ENCODE measurements at places on chromosomes 1 and 21.

DNA sequence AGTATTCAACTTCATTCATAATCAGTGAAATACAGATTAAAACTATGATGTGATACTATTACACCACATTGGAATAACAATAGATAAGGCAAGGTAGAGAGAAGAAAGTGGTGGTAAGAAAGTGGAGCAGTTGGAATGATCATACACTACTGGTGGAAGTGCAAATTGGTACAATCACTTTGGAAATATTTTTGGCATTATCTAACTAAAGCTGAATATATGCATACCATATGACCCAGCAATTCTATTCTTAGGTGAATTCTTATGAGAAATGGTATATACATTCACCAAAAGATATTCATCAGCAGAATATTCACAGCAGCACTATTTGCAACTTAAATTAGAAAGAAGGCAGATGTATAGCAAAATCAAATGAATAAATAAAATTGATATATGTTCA, 21.4 kb upstream of the PTPRC start:
- DNase-seq, result no peak

DNA sequence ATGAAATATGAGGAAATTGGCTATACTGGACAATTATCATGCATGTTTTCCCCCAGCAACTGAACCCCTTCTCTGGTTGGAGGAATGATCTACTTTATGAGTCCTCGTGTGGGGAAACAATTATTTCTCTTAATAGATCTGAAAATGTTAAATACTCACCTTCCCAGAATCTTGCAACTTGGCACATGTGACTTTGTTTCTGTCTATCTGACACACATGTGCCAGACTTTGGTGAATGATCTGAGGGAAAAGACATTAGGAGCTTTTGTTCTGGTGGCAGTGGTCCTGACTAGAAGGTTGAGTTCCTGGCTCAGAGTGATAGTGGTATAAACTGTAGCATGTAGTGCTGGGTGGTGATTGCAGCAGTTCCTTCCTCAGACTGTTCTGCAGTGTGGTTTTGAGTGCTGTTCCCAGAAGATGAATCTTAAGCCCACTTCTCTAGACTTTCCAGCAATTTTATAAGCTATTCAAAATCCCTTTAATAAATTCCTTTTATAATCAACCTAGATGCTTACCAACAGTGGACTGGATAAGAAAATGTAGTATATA, 59.3 kb upstream of the B3GALNT2 start:
- no peak for DNase-seq

- no peak for DNase-seq
Measured at GRCh38 chr1:38114241-38115026, 67.8 kb upstream of the POU3F1 start.

DNA sequence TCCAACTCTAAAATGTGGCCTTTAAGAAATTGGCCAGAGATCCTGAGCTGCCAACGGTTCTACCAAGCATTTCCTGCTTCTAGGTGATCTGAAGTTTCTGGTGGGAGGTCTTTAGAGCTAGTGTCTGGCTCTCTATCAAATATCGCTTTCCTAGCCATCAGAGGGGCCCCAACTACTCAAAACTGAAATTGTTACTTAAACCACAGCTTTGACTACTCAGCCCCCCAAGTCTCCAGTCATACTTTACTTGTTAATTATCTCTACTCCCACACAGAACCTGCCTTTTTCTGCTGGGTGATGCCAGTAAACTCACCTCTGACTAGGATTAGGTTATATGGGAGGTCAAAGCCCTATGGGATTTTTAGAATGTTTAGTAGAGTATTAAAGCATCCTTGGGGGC, 95.1 kb downstream of the FASLG start:
- no peak for DNase-seq

GRCh38 chr1:167777269-167777650, 55.5 kb downstream of the MPZL1 start:
- no peak for DNase-seq

GRCh38 chr1:147808025-147808424, 47.6 kb upstream of the GJA5 start:
- DNase-seq, result no peak

- no peak for DNase-seq
Measured at GRCh38 chr1:98402860-98403259, 258.7 kb upstream of the SNX7 start.

- no peak for DNase-seq
Measured at GRCh38 chr1:145995964-145996432, 381 bp downstream of the TXNIP start.

- no peak for DNase-seq
Measured at GRCh38 chr1:196732526-196732925, 42.1 kb upstream of the CFHR3 start.

DNA sequence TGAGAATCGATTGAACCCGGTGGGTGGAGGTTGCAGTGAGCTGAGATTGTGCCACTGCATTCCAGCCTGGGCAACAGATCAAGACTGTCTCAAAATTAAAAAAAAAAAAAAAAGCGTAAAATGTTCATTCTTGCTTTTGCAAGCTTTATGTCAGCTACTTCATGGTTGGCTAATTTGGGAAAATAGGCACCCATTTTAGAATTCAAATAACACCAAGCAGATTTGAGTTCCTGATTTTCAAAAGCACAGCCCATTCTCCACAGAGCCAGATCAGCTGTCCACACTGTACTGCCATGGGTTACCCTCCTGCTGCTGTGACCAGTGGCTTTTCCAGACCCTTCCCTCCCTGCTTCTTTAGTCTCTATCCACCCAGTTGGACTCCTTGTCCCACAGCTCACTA, 4.4 kb downstream of the THEM5 start:
- no peak for DNase-seq
